Stimulated activated CD4-positive, alpha-beta T cell treated with anti-CD3 and anti-CD28 coated beads, TNF-alpha, amount 100 ng/mL, for 1 hour (primary cell): ENCODE measurements at places on chromosomes 1 and 21.

DNA sequence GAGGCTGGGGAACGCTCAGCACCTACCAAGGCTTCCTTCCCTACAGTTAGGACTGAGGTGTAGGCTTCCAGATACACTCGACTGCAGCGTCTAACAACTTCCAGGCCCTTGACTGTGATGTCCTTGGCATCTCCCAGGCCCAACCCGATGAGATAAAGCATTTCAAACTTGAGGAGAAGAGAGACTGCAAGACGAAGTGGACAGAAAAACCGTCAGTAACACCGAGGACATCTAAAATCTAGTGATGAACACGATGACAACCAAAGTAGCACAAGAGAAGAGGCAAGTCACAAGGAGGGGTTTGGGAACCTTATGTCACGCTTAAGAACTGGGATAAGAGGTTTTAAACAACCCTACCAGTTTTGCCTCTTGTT lies 314 bp downstream of the DPH5 start:
- DNase-seq, result no peak

- DNase-seq, result no peak
Measured at GRCh38 chr1:219917281-219917680, 11.1 kb downstream of the SLC30A10 start.

DNA sequence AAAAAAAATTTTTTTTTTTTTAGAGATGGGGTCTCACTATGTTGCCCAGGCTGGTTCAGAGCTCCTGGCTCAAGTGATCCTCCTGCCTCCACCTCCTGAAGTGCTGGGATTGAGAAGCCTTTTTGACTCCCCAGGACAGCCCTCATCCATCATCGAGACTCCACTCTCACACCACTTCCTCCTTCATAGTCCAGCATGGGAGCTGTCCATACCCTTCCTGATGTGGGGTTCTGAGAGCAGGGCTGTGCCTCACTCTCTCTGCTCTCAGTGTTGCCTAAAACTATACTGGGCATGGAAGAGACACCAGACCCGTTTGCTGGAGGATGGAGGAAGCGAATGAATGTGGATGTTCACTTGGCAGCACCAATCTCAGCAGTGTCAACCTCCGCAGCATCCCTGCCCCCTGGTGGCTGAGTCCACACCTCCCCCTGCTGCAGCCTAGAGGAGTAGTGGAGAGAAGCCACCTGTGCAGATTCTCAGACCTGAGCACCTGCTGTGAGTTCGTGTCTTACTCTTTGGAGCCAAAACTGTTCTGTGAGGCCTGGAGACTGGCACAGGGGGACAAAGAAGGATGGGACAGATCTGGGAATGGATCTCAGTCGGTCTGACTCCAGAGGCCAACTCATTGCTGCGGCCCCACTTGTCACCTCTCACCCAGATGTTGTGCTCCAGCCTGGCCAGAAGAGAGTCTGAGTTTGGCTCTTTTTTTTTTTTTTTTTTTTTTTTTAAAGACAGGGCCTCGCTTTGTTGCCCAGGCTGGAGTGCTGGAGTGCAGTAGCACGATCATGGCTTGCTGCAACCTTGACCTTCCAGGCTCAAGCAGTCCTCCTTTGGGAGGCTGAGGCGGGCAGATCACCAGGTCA lies 17.7 kb downstream of the TINAGL1 start:
- DNase-seq, result peak; percentile 18

GRCh38 chr1:112805155-112805853 lies 90.2 kb upstream of the PPM1J start:
- no peak for DNase-seq

GRCh38 chr1:204093421-204093717 lies 20.5 kb downstream of the SOX13 start:
- DNase-seq, result no peak

GRCh38 chr1:156864796-156865195 lies 4.1 kb downstream of the NTRK1 start:
- no peak for DNase-seq

GRCh38 chr1:96365076-96365475 lies 356.5 kb upstream of the PTBP2 start:
- DNase-seq, result no peak

GRCh38 chr1:109905491-109905890 lies 5.2 kb upstream of the CSF1 start:
- no peak for DNase-seq

GRCh38 chr1:110765640-110766335 lies 91.0 kb upstream of the KCNA3 start:
- peak; percentile 17 for DNase-seq

GRCh38 chr1:210151052-210151672 lies 81.4 kb upstream of the SERTAD4 start:
- no peak for DNase-seq

GRCh38 chr1:15584489-15585363 lies at the start of gene AGMAT:
AGMAT (minus strand) TSS chr1:15585051; CDS start chr1:15584967, 84 bp downstream.
- no peak for DNase-seq

- DNase-seq, result no peak
Measured at GRCh38 chr1:59498640-59499039, 201.7 kb downstream of the FGGY start.

DNA sequence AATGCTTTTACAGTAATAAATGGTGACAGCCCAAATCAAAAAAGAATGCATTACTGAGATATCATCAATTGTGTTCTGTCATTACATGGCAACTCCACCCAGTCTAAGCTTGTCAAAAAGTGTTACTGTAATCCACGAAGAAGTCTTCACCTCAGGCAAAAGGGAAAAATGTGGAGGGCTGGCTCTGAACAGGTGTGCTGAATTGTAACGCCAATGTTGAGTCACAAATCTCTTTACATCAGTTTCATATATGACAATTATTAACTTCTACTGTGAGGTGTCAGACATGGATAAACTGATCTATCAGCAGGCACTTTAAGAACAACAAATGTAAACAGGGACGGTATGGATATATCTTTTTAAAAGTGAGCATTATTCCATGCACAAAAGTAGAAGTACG lies 98.5 kb upstream of the DMRTA2 start:
- no peak for DNase-seq

- DNase-seq, result no peak
Measured at GRCh38 chr1:202942426-202942825, 15.4 kb upstream of the KLHL12 start.
